ENCODE measurements at places on chromosomes 4 and X. TPM values are rescaled to one million over a fixed set of nuclear protein-coding genes. Genes with fewer than 3 reads are reported as not detected.

DNA sequence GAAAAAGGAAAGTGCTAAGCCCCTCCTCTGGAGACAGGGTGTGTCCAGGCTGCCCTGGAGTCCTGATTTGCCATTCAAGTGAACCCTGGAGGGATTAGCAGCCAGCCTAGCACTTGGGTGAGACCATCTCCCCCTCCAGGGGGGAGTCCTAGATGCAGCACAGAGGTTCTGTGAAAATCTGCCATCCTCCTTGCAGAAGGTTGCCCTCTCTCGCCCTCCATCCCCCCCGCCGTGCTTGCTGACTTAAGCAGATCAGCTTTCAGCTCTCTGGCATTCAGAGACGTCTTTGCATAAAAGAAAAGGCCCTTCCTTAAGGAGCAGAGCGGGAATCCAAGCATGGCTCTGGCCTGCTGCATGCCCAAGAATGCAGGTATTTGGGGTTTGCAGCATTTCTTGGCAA lies 102.1 kb upstream of the SCML1 start:
- H3K27me3 ChIP-seq: no peaks in the 10 kb centered on the region
- peaks cover 44% of the 10 kb centered on the region for H3K4me1 ChIP-seq
- peaks cover under 1% of the 10 kb centered on the region for H3K36me3 ChIP-seq
- peak overlapping the region; percentile 70 for H3K27ac ChIP-seq
- peak; percentile 85 for DNase-seq
- peak overlapping the region; percentile 83 for H3K4me3 ChIP-seq

DNA sequence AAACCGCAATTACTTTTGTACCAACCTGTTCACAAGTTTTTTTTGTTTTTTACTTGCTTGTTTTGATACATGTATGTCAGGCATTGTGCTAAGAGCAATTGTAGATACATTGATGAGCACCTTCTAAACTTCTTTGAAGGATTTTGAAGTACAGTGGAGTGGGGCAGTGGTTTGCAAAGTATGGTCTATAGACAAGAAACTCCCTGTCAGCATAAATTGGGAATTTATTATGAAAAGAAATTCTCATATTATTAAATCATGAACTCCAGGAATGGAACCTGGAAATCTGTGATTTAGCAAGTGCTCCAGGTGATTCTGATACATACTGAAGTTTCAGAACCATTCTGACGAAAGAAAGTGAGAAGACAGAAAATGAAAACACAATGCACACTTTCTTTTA lies 733.4 kb downstream of the C4orf33 start:
- H3K4me3 ChIP-seq: no peak overlapping the region
- H3K27me3 ChIP-seq: no peaks in the 10 kb centered on the region
- H3K4me1 ChIP-seq: no peaks in the 10 kb centered on the region

- H3K27me3 ChIP-seq: no peaks in the 10 kb centered on the region
- H3K36me3 ChIP-seq: no peaks in the 10 kb centered on the region
- no peak overlapping the region for H3K27ac ChIP-seq
These were observed 22.4 kb upstream of the NEIL3 start for GRCh38 chr4:177287255-177287654.

DNA sequence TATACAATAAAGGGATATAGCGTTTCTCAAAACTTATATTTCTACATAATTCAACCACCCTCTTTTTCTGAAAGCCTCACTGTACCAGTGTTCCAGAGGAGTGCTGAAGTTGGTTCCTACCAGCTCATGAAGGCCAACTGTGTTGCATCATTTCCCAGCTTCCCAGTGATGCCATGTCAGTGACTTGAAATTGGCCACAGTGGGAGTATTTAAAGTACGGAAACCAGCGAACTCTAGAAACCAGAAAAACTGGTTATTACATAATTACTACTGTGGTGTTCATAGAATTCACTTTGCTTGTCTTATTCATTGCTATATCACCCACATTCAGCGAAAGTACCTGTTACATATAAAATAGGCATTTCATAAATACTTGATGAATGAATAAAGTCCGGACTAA lies 135.4 kb downstream of the GC start:
- H3K36me3 ChIP-seq: no peaks in the 10 kb centered on the region
- no peak overlapping the region for H3K27ac ChIP-seq
- H3K4me1 ChIP-seq: no peaks in the 10 kb centered on the region
- H3K4me3 ChIP-seq: no peak overlapping the region
- H3K27me3 ChIP-seq: no peaks in the 10 kb centered on the region

GRCh38 chr4:169658975-169659715 lies 38.8 kb downstream of the CLCN3 start:
- H3K4me1 ChIP-seq: peaks cover 25% of the 10 kb centered on the region
- peaks cover 5% of the 10 kb centered on the region for H3K36me3 ChIP-seq
- peak overlapping the region; percentile 96 for H3K27ac ChIP-seq
- H3K27me3 ChIP-seq: no peaks in the 10 kb centered on the region
- H3K4me3 ChIP-seq: no peak overlapping the region

DNA sequence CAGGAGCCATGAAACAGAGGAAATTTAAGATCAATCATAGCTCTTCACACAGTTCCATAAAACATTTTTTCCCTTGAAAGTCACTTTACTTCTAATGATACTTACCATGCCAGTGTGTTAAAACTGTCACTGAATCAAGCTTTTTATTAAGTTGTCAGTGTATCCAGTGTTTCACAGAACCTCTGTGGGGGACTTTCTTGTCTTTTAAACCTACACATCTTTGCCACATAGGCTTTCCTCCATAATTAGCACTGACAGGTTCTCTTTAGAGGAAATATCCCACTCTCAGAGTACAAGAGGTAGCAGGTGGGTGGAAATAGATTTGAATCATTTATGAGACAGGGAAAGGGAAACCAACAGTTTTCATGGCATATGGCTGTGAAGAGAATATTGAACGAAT lies 25.8 kb upstream of the DYNLT3 start:
- H3K4me1 ChIP-seq: no peaks in the 10 kb centered on the region
- no peak overlapping the region for H3K27ac ChIP-seq
- no peak for DNase-seq
- no peak overlapping the region for H3K4me3 ChIP-seq
- H3K27me3 ChIP-seq: no peaks in the 10 kb centered on the region

DNA sequence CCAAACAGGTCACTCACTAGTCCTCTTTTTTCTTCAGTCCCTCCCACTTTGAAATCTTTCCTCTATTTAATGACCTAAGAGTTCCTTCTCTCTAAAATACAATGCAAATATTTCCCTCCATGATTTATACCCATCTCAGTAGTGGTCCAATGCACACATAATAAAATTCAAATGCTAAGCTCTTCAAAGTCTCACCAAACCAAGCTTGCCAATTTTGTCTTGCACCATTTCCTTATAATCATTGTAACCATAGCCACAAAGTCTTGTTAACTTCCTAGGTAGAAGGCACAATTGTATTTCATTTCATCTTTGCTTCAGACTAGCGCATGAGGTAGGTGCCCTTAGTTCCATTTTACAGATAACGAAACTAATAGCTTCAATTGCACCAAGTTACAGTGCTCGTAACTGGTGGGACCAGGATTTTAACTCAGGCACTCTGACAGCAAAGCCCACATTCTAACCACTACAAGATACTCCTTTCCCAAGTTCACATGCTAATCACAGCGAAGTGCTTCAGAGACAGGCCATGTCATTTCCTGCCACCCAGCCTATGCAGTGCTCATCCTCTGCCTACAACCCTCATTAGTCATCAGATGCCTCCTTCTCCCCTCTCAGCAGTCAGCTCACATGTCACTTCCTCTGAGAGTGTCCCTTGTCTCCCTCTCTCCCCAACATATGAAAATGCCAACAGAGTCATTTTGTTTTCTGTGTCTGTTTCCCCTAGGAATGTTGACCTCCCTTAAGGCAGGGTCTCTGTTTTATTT lies 66.9 kb upstream of the PPARGC1A start:
- H3K27ac ChIP-seq: no peak overlapping the region
- no peaks in the 10 kb centered on the region for H3K27me3 ChIP-seq
- no peaks in the 10 kb centered on the region for H3K36me3 ChIP-seq
- no peak overlapping the region for H3K4me3 ChIP-seq

DNA sequence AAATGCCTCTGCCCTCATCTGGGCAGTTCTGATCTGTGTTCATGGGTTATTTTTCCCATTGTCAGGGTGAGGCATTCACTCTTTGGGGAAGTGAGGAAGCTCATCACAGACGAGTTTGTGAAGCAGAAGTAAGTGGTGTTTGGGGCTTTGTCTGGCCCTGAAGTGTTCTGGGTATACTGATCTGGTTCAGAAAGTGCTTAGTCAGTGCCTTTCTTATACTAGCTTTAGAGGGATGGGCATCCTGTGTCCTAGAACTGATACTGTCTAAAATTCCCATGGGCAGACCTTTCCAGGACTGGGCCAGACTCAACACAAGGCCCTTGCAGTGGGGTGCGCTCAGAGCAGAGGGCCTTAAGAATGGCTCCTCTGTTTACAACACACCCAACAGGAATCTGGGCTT lies 6.4 kb downstream of the TRO start:
- no peaks in the 10 kb centered on the region for H3K27me3 ChIP-seq
- no peaks in the 10 kb centered on the region for H3K4me1 ChIP-seq
- no peak overlapping the region for H3K27ac ChIP-seq
- DNase-seq: no peak
- peaks cover 27% of the 10 kb centered on the region for H3K36me3 ChIP-seq
- H3K4me3 ChIP-seq: no peak overlapping the region

DNA sequence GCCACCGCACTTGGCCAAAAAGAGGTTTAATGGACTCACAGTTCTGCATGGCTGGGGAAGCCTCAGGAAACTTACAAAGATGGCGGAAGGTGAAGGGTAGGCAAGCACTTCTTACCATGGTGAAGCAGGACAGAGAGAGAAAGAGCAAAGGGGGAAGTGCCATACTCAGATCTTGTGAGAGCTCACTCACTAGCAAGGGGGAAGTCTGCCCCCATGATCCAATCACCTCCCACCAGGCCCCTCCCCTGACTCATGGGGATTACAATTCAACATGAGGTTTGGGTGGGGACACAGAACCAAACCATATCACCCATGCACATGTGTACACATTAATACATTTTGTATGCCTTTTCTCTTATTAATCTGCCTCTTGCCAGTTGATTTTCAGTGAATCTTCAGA lies 77.2 kb upstream of the HSD17B10 start:
- no peak overlapping the region for H3K27ac ChIP-seq
- DNase-seq: no peak
- no peak overlapping the region for H3K4me3 ChIP-seq
- H3K4me1 ChIP-seq: no peaks in the 10 kb centered on the region

DNA sequence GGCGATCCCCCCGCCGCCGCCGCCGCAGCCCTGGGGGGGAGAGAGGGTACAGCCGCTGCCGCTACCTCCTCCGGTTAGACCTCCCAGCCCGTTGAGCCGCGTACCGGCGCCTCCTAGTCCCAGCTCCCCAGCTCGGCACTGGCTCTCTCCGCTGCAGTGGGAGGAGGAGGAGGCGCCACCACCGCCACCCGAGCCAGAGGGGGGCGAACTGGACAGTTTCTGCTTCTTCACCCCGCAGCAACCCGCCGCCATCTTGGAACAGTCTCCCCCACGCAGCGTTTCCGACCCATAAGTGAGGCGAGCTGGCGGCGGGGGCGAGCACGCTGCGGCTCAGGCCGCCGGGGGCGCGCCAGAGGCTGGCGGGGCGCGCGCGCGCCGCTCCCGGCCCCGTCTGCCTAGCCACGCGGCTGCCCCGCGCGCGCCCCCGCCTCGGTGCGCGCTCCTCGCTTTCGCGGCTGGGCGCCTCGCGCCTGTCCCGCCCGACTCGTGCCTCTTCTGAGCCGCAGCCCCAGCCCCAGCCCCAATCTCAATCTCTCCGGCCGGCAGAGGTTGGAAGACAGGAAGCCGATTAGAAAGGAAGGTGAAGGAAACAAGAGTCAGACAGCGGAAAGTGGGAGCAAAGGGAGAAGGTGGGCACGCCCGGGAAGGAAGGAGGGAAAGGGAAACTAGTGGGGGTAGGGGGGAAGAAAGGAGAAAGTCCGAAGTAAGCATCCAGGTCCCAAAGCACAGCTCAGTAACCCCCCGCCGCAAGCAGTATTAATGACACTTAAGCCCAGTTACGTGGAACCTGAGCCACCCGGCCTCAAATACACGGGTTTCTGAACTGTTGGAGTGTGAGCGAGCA lies at the start of gene AMMECR1:
TSS of gene AMMECR1 (minus strand) at position 266 of the 844 bp plus-strand sequence. CDS start at position 252, 14 bp downstream.
- peak; percentile 91 for DNase-seq
- H3K36me3 ChIP-seq: no peaks in the 10 kb centered on the region
- H3K4me1 ChIP-seq: peaks cover 18% of the 10 kb centered on the region
- H3K27me3 ChIP-seq: no peaks in the 10 kb centered on the region

DNA sequence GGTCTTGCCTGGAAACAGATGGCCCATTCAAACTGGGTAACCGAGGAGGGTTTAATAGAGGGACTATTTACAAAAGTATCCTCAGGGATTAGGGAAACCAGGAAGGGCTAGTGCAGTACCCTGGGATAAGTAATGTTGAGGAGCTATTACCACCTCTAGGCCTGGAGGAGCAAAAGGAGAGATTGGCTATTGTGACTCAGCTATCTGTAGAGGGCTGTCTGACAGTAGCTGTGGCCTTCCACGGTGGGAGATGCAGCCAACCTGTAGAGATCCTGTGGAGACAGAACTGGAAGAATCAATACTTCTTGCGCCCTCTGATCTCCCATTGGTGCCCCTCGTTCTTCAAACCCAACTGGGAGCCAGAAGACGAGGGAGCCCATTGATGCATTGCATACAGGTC lies 34.1 kb upstream of the RPS6KA3 start:
- H3K27me3 ChIP-seq: peaks cover 6% of the 10 kb centered on the region
- peaks cover 3% of the 10 kb centered on the region for H3K36me3 ChIP-seq
- no peak for DNase-seq
- no peaks in the 10 kb centered on the region for H3K4me1 ChIP-seq
- H3K4me3 ChIP-seq: no peak overlapping the region

DNA sequence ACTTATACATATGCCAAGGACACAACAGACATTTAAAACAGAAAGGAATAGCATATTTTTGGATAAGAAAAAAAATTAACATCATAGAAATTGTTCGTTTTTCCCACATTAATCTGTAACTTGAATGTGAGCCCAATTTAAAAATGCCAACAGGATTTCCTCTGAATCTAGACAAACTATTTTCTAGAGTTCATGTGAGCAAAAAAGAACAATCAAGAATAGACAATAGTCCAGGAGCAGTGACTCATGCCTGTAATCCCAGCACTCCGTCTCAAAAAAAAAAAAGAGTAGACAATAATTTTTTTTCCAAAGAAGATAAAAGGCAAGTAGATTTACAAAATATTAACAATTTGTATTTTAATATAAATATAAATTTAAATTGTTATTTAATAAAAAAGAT lies 73.7 kb upstream of the DUSP21 start:
- no peak overlapping the region for H3K27ac ChIP-seq
- no peaks in the 10 kb centered on the region for H3K27me3 ChIP-seq
- DNase-seq: no peak
- no peak overlapping the region for H3K4me3 ChIP-seq
- H3K36me3 ChIP-seq: no peaks in the 10 kb centered on the region

DNA sequence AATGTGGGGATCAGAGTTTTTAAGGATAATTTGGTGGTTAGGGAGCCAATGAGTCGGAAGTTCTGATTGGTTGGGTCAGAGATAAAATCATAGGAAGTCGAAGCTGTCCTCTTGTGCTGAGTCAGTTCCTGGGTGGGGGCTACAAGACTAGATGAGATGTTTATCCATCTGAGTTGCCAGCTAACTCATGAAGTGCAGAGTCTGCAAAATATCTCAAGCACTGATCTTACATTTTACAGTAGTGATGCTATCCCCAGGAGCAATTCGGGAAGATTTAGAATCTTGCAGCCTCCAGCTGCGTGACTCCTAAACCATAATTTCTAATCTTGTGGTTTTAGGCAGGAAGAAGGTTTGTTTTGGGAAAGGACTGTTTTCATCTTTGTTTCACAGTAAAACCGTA lies 565.8 kb upstream of the SPANXN1 start:
- no peaks in the 10 kb centered on the region for H3K27me3 ChIP-seq
- H3K27ac ChIP-seq: no peak overlapping the region
- no peak for DNase-seq
- H3K36me3 ChIP-seq: no peaks in the 10 kb centered on the region
- no peaks in the 10 kb centered on the region for H3K4me1 ChIP-seq

Gene TCEAL6
- not detected for total RNA-seq

Gene PDGFRA
- total RNA-seq: 4.8 TPM

Gene NWD2
- total RNA-seq: 1.5 TPM

Gene EFNB1
- total RNA-seq: 63.7 TPM

Gene TBC1D1
- total RNA-seq: 110 TPM

Gene TMPRSS11F
- total RNA-seq: 0.31 TPM

Gene DLG3
- 41.8 TPM for total RNA-seq

Gene ASMT
- not detected for total RNA-seq

Gene GABRQ
- total RNA-seq: 6.1 TPM
